ENCODE measurements at places on chromosomes 6 and 20. TPM values are rescaled to one million over a fixed set of nuclear protein-coding genes. Genes with fewer than 3 reads are reported as not detected.

TOMM6 gene
- 534 TPM for polyA plus RNA-seq

ZNF391 gene
- 1.1 TPM for polyA plus RNA-seq

TULP4 gene
- polyA plus RNA-seq, result 17.1 TPM

GRM1 gene
- polyA plus RNA-seq, result 0.25 TPM

PEX7 gene
- 10.1 TPM for polyA plus RNA-seq

BFSP1 gene
- polyA plus RNA-seq, result not detected
